ENCODE measurements at places on chromosomes 1 and 21. TPM values are rescaled to one million over a fixed set of nuclear protein-coding genes. Genes with fewer than 3 reads are reported as not detected.

DNA sequence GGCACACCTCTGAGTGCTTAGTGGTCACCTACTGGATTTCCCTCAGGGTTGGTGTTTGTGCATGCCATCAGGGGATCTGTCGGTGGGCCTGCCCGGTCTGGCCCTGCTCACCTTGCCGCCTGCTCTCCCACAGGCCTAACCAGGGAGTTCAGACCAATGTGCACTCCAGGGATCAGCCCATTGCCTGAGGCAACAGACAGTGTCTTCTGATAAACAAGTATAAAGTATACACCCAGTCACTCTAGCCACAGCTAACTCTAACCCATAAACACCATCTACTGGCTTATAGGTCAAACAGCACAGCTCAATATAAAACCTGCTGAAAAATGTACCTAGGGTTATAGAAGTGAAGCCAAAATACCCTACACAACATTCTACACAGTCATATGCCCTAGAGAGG is 1300.0 kb downstream of the PLA2G4A start:
- H3K27ac ChIP-seq: no peak overlapping the region
- no peaks in the 10 kb centered on the region for H3K4me1 ChIP-seq
- DNase-seq: no peak
- no peaks in the 10 kb centered on the region for H3K36me3 ChIP-seq

DNA sequence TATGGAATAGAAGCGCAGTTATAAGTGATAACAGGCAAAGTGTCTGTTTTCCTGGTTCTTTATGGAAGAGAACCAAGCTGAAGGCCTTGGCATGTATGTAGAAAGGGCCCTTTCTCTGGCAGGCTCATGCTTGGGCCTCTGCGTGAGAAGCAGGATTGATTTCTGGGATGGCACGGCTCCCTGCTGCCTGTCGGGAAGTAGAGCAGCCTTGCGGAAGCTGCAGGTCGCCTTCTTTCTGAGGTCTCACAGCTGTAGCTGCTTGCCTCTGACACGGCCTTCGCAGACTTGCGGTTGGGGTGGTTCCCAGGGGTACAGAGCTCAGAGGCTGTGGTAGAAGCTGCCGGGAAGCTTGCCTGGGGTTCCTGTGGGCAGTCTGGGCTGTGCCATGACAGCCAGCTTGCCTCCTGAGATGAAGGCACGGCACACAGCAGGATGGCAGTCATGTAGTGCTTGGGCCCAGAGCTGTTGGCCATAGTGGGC is 39.4 kb downstream of the TRAPPC10 start:
- H3K4me1 ChIP-seq: peaks cover 31% of the 10 kb centered on the region
- no peak for DNase-seq
- no peaks in the 10 kb centered on the region for H3K27me3 ChIP-seq
- no peak overlapping the region for H3K4me3 ChIP-seq
- peaks cover 46% of the 10 kb centered on the region for H3K36me3 ChIP-seq

Gene PHACTR4
- total RNA-seq: 43.2 TPM

- no peak overlapping the region for H3K4me3 ChIP-seq
- H3K36me3 ChIP-seq: no peaks in the 10 kb centered on the region
- H3K27me3 ChIP-seq: no peaks in the 10 kb centered on the region
- no peak for DNase-seq
- H3K27ac ChIP-seq: no peak overlapping the region
These were observed 127.9 kb upstream of the SLC45A1 start for GRCh38 chr1:8189931-8190483.

GRCh38 chr1:52054496-52055065 is 410 bp downstream of the TXNDC12 start:
- H3K27ac ChIP-seq: peak overlapping the region; percentile 93
- no peak for DNase-seq
- peaks cover 40% of the 10 kb centered on the region for H3K4me1 ChIP-seq
- peak overlapping the region; percentile 97 for H3K4me3 ChIP-seq
- peaks cover 23% of the 10 kb centered on the region for H3K36me3 ChIP-seq
- H3K27me3 ChIP-seq: no peaks in the 10 kb centered on the region

- H3K4me1 ChIP-seq: no peaks in the 10 kb centered on the region
- H3K27ac ChIP-seq: no peak overlapping the region
- no peaks in the 10 kb centered on the region for H3K27me3 ChIP-seq
- H3K36me3 ChIP-seq: no peaks in the 10 kb centered on the region
- no peak for DNase-seq
These were observed 273.5 kb downstream of the COL11A1 start for GRCh38 chr1:102834688-102835320.

- H3K27ac ChIP-seq: no peak overlapping the region
- no peak overlapping the region for H3K4me3 ChIP-seq
- H3K4me1 ChIP-seq: no peaks in the 10 kb centered on the region
- DNase-seq: peak; percentile 54
- peaks cover 36% of the 10 kb centered on the region for H3K36me3 ChIP-seq
These were observed 145.2 kb downstream of the PGBD5 start for GRCh38 chr1:230280906-230281413.

Gene NPR1
- total RNA-seq: 69.4 TPM

- H3K27me3 ChIP-seq: no peaks in the 10 kb centered on the region
- H3K4me3 ChIP-seq: no peak overlapping the region
- no peak overlapping the region for H3K27ac ChIP-seq
- no peak for DNase-seq
- H3K4me1 ChIP-seq: no peaks in the 10 kb centered on the region
These were observed 21.7 kb upstream of the FAAH start for GRCh38 chr1:46372431-46372830.

GRCh38 chr1:43321331-43321891 is 16.2 kb upstream of the MPL start:
- H3K4me3 ChIP-seq: no peak overlapping the region
- H3K4me1 ChIP-seq: peaks cover 1% of the 10 kb centered on the region
- H3K36me3 ChIP-seq: no peaks in the 10 kb centered on the region
- H3K27me3 ChIP-seq: no peaks in the 10 kb centered on the region
- H3K27ac ChIP-seq: no peak overlapping the region

DNA sequence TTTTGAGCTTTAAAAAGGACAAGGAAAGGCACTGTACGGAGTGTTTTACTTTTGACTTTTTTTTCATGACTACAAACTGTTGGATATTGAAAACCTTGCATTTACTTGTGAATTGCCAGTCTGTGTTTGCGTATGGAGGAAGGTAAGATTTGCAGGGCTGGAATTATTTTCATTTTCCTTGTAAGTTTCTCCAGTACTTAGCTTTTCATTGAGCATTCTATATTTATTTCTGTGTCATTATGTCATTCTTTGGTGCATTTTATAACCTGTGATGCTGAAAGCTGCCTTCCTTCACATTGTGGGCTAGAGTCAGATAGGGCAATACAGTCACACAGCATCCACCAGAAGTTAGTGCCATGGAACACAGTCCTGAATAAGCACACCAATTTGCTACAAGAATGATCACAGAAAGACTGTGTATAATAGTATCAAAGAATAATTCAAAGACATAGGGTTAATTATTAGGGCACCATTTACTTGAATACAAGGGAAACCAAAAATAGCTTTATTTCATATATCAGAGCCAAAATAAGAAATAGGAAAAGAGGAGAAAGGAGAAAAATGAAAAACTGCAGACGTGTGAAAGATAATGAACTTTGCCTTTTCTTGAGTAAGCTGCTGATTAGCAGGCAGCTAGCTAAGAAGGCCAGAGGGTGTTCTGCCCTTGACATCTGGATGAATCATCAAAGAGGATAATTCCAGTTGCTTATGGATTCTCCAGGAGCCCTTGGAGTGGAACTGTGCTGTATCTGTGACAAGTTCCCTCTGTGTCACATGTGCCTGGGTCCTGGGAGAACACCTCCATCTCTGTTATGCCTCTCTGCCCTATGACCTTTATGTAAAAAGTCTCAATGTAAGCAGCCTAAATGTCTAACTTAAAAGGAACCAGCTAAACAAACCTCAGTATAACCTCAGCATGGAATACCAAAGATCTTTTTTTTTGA is 8.0 kb upstream of the FAM20B start:
- H3K4me1 ChIP-seq: peaks cover 18% of the 10 kb centered on the region
- H3K36me3 ChIP-seq: no peaks in the 10 kb centered on the region
- DNase-seq: no peak
- no peak overlapping the region for H3K27ac ChIP-seq
- no peaks in the 10 kb centered on the region for H3K27me3 ChIP-seq

Gene ASPM
- total RNA-seq: 0.46 TPM

DNA sequence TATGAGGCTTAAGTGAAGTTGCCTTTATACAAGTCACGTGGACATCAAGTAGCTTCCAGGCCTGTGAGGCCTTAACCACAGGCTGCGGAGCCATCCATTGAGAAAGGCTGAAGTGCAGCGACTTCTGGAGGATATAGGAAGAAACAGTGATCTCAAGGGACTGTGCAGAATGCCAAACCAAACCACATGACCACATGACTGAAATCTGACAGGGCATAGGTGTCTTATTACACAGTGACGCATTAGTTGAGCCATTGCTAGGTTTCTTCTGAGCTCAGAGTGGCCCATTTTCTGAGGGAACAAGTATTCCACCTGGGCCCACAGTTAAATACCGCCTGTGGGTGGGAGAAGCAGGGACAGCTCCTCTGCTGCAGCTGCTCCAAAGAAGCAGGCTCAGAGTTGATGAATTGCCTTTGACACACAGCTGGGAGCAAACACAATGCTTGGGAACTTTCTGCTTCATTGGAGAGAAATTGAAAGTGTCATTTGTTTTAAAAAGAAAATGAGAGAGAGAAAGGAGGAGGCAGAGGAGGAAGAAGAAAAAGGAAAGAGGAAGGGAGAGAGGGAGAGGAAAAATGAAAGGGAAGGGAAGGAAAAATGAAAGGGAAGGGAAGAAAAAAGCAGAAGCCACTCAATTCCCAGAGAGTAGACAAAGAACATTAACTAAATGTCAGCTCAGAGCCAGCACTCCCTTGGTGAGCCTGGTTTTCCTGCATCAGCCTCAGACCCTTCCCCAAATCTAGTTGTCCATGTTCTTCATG is 94.4 kb downstream of the COLGALT2 start:
- H3K27ac ChIP-seq: no peak overlapping the region
- H3K4me1 ChIP-seq: no peaks in the 10 kb centered on the region
- no peak overlapping the region for H3K4me3 ChIP-seq
- no peak for DNase-seq
- no peaks in the 10 kb centered on the region for H3K27me3 ChIP-seq

Gene TTC22
- 7.1 TPM for total RNA-seq

Gene GPR25
- 0.32 TPM for total RNA-seq

DNA sequence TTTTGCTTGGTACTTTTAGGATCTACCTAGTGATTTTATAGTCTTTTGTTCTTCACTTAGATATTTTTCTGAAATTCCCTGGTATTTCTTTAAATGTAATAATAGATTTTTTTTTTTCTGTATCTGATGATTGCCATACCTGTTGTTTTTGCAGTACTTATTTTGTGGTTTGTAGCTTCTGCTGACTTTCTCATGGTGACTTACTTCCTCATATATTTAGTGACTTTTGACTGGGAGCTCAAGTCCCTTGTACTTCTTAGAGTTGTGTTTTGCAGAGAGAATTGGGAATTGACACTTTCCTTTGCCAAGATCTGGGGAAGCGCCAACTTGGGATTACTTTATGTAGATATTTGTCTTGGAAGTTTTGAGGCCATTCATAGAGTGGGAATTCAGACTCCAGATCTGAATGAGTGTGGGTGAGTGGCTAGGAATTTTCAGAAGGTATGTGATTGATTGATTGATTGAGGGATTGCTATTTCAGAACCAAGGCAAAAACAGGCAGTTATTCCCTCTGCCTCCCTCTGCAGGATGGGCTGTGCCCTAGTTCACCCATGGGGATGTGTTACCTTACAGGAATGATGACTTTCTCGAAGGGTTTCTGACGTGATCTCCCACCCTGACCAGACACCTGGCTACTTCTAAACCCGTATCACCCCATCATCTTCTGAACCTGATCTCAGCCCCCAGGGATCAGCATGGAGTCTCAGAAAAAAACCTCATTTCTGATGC is 219.5 kb downstream of the URB2 start:
- H3K36me3 ChIP-seq: no peaks in the 10 kb centered on the region
- H3K27me3 ChIP-seq: no peaks in the 10 kb centered on the region
- DNase-seq: no peak
- H3K4me3 ChIP-seq: no peak overlapping the region

Gene WNT3A
- total RNA-seq: 10.1 TPM

DNA sequence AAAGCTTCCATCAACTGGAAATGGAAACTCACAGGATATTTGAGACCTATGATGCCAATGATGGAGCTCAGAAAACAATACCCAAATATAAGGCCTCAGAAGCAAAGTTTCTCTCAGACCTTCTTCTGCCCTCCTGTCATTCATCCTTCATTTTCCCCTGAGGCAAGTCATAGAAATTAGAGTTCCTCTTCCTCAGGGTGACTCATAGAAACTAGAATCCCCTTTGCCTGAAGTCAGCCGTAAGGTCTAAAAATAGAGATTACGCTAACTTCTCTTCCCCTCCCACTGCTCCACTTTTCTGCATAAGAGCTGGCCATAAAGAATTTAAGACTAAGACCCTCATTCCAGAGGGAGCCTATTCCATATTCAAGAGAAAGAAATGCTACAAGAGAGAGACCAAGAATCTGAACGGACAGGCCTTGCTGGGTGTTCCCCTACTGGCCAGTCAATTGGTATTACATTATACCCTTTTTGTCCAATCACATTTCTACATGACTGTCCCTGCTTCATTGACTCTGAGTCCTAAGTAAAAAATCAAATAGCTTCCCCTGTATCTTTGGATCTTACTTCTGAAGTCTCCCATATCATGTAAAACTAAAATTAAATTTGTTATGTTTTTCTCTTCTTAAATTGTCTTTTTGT is 994.9 kb downstream of the ADGRL2 start:
- H3K4me3 ChIP-seq: no peak overlapping the region
- H3K27me3 ChIP-seq: no peaks in the 10 kb centered on the region
- H3K4me1 ChIP-seq: no peaks in the 10 kb centered on the region
- no peak overlapping the region for H3K27ac ChIP-seq
- no peak for DNase-seq

Gene PBX1
- 56.7 TPM for total RNA-seq

DNA sequence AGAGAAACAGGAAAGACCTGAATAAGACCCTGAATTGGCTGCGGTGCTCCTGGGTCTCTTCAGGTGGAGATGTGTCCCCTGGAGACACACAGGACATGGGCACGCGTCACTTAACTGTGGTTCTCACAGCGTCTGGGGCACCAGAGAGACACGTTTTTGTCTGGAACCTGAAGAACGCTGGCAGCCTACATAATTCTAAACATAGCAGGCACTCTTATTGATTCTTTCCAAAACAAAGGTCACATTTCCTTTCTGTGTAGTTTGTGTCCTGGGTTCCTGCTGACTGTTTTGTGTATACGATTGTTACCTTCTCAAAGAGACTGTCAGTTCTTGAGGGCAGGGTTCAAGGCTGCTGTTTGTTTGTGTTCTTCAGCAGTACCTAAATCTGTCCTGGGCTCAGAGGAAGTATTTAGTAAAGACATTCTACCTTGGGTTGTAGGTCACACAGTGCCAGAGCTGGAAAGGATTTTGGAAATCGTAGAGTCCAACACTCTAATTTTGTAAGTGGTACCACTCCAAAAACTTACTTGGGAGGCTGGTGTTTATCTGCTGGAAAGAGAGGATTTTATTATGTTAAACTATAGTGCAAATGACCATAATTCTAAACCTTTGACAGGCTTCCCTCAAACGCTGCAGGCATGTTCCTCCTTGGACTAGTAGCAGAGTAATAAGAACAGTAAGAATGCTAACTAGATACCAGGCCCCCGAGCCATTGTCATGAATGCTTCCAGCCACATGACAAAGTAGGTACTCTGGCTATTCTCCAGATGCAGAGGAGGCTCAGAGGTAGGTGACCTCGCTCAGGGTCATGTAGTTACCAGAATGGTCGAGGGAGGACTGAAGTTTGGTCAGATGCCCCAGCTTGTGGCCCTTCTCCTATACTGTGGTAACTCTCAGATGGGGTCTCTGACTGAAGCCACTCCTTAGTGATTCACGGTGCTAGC is 164.3 kb downstream of the DHRS3 start:
- no peak for DNase-seq
- H3K27ac ChIP-seq: peak overlapping the region; percentile 77
- peaks cover 97% of the 10 kb centered on the region for H3K4me1 ChIP-seq
- no peak overlapping the region for H3K4me3 ChIP-seq
- H3K27me3 ChIP-seq: no peaks in the 10 kb centered on the region

Measured in upper lobe of right lung (tissue), 1 donor.